ENCODE measurements at places on chromosomes 5 and 9.

DNA sequence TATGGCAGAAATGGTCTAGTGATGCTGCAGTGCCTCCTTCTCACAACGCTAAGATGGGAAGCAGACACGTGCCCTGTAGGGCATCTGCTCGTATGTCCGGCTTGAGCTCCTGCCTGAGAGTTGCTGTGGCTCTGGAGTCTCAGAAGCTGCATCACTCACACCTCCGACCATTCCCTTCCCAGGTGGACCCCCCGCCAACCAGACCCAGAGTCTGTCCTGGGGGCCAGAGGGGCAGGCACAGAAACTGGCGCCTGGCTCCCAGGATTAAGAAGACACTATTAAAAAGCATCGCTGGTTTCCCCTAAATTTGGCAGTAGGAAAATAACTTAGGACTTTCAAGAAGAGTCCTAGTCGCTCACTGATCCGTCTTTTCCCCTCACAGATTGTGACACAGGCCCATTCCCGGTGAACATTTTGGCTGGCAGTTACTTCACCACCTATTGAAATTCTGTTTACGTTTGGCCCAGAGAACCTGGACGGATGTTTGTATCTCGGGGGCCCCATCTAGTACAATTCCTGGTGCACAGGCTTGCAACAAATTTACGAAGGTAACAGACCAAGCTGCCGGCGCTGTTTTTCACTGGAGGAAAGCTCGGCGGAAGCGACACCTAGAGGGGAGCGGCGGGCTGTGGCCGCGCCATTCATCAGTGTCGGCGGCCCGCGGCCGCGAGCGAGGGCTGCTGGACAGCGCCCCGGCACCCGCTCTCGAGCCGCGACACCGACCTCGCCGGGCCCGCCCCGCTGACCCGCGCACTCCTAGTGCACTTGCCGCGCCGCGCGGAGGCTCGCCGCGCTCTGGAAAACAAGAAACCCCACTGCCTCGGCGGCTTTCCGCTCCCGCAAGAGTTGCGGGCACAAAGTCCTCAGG is 1.6 kb downstream of the FSTL4 start:
- DNase-seq, result no peak

GRCh38 chr5:1948111-1948510 is 65.4 kb upstream of the IRX4 start:
- no peak for DNase-seq

DNA sequence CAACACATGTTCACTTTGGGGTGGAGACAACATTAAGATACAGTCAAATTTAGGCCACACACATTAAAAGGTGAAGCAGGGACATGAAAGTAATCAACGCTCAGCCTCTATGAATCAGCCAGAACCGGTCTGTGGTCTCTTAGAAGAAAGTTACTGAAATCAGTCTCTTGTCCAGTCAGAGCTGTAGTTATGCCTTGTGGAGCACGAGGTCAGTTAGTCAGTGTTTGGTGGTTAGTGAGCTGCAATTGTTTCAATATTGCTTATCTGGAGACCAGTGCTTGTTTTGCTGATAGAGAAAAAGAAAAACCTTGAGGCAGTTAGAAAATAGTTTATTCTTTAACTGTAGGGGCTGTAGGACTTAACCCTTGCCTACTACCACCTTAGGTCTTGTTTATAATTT is 157.8 kb upstream of the RASEF start:
- DNase-seq, result no peak

DNA sequence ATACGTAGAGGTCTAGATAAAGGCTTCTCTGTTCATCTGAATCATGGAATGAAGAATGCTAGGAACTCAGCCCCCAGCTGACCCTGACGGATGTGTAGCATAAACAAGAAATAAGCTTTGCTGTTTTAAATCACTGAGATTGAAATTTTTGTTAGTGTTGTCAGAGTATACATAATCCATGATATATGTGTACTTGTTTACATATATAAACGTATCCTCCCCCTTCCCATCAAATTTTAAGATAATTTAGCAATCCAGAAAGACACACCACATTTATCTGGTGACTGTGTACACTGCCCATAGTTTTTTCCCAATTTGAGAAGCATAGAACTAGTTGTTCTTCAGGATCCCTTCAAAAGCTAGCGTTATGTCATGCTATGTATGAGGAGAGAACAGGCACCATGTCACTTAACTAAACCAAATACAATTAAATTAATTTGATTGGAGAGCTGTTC is 80.8 kb upstream of the OSMR start:
- DNase-seq, result no peak

DNA sequence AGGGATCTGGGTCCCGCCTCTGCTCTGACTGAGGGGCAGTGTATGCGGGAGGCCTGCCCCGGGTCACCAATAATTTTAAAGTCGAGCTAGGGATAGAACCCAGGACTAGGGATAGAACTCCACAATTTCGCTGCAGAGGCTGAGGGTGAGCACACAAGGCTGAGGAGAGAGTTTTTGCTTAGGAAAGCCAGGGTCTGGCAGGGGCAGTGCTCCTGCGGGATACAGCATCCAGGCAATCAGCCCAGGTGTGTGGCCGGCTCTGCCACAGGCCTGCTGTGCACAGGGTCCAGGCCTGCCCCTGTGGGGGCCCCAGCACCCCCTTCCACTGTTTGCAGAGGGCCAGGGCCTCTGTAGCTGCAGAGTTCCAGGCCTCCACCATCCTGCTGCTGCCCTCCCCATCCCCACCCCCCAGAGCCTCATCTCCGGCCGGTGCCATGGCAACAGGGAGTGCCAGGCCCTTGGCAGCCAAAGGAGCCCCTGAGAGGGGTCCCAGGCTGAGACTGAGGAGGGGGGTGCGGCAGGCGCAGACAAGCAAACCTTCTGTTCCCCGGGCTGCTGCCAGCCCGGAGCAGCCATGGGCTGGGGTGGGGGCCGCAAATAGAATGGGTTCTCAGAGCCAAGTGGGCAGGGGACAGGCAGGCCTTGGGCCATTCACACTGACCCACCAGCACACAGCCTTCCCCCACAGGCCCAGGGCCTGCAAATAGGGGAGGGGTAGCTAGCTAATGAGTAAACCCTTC is 8.6 kb downstream of the PDGFRB start:
- DNase-seq, result no peak

Measured in iPS DF 19.7 (cell line).